Activated CD4-positive, alpha-beta T cell treated with anti-CD3 and anti-CD28 coated beads, Interleukin-2, amount 50 U/mL, for 4 hours (primary cell): ENCODE measurements at places on chromosomes 5 and 9.

GRCh38 chr5:149360272-149360671, 2.4 kb downstream of the PCYOX1L start:
- no peak for DNase-seq

- DNase-seq: no peak
Measured at GRCh38 chr5:88830567-88830966, 52.4 kb downstream of the MEF2C start.

DNA sequence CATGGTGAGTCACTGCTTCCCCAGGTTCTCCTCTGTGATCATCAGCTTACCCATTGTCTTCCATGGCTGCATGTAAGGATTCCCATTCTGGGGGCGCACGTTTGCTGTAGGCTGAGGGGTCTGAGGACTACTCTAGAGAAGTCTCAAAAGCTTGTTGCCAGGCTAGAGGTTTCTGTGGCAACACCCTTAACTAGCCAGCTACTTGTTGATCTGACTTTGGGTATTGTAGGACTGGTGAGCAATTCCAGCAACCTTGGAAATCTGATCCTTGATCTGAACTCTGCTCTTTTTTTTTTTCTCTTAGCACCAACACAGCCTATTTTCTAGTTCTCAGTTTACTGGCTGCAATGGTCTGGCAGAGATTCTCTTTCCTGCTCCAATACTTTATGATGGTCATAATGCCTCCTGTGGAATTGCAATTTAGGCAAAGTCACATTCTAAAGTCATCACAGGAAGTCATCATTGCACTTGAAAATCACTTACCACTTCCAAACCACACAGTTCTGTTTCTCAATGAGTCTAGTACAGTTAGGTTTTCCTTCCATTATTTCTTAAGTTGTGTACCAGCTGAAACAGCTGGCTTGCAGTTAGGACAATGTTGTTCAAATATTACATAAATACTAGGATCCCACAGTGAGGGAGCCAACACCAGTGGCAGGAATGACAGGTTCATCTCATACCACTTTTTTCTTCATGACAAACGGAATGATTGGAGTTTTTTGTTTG, 110.3 kb downstream of the SLC12A2 start:
- DNase-seq: no peak

DNA sequence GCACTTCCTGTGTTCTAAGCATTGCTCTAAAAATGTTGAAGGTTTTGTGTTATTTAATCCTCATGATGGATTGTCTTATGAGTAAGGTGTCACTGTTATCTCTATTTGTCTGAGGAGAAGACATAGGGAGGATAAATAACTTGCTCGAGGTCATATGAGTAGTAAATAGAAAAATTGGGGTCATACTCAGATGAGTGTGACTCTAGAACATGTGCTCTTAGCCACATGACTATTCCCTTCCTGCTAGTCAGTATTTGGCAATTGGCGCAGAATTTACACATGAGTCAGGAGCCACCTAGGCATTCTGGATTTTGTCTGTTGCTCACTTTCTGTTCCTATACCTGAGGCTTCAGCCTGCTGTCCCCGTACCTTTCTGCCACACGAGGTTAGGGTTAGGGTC, 234.6 kb upstream of the CD180 start:
- no peak for DNase-seq

DNA sequence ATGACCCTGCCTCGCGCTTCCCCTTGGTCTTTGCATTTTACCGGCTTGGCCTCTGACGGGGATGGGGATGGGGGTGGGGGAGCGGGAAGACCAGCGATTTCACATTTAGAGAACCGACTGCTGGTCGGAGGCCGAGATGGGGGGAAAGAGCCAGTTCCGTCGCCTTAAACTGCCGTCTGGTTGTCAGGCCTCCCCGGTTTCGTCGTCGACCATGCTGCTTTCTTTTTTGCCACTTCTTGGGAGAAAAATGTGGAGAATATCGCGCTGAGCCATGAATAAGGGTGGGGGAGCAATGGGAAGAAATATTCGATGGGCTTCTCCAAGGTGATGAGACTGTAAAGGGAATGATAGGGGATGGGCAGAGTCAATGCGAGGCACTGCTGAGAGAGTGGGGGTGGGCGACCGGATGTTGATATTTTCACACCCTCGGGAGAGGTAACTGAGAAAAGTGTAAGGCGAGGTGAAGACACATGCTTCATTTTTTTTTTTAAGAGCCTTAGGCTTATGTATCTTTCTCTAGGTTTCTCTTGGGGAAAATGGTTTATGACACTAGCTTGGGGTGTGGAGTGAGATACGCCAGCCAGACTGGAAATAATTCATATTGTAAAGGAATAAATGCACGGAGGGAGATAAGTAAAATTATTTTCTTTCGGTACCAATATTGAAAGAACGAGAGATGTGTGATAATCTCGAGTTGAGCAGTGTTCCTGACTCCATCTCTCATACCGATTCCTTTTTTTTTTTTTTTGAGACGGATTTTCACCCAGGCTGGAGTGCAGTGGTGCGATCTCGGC, 1.1 kb downstream of the KIF2A start:
- DNase-seq: peak; percentile 48

GRCh38 chr5:108637134-108637533, 110.6 kb upstream of the FER start:
- no peak for DNase-seq

DNA sequence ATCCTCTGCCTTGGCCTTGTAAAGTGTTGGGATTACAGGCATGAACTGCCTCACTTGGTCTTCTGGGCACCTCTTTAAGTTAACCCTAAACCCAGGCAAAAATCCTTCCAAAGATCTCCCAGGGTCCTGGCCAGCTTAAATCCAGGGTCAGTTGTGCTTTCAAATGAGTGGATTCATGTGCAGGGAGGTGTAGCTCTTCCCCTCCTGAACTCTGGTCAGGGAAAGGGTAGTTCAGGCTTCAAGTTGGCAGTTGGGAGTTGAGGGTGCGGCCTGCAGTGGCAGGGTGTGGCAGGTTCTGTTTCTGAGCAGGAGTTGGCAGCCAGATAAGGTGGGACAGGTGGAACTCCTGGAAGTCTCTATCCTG, 3.6 kb downstream of the HNRNPAB start:
- no peak for DNase-seq

DNA sequence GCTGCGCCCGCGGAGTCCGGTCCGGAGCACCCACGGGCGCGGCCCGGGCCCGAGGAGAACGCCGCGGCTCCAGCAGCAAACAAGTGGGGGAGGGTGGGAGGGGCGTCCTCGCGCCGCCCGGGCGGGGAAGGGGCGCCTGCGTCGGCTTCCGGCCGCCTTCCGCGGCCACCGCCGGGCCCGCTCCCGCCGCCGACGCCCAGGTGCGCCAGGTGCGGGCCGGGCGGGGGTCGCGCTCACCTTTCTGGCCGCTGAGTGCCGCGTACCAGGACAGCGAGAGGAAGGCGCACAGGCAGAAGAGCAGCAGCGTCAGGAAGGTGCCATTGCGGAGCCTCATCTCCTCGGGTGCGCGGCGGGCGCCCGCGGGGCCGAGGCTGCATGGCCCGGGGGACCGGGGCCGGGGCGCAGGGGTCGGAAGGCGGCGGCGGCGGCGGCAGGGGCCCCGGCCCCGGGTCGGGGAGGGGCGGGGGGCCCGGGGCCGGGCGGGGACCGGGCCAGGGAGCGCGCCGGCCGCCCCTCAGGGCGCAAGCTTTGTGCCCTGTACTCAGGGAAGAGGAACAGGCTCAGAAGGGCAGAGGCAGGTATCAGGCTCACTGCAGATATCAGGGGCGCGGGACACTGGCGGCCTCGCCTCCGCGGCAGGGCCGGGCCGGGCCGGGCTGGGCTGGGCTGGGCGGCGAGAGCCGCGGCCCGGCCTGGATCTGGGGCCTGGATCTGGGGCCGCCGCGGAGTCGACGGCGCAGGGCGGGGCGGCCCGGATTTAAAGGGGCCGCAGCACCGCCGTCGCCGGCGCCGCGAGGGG, at the start of gene MGAT4B:
Gene MGAT4B (minus strand): TSS at position 617 of the 799 bp plus-strand sequence. CDS start 283 bp downstream, at position 334.
- DNase-seq: peak; percentile 34

DNA sequence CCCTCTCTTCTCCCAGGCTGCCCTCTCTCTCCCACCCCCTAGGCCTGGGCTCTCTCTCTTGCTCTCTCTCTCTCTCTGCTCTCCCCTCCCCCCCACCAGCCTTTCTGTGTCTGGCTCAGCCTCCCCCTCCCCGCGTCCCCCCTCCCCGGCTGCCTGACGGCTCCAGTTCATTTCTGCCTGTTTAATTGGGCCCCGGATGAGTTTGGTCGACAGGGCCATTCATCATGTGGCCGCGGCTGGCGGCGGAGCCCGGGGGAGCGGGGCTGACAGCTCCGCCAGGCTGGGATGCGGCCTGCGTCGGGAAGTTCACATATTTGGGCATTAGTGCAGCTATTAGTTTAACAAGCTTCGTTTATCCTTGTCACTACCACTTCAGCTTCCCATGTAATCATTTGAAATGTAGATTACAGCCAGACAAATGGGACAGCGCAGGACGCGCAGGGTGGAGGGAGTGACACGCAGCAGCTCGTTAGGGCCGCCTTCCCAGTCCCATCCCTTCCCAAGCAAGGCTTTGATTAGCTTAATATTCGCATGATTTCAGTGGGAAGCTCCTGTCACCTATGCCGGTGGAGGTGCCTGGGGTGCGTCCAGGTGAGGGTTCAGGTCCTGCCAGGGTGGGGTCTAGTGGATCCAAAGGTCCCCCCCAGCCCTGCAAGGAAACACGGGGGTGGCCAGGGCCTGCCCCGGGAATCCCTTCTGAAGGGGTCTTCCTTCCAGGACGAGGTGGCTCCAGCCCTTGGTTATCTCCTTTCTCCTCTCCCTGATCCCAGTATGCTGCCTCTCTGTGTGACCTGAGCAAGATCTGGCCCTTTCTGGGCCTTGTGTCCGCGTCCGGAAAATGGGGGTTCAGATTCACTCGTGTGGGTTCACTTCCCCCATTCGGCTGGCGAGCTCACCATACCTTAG, 214.8 kb downstream of the PAX5 start:
- no peak for DNase-seq

- DNase-seq: peak; percentile 65
Measured at GRCh38 chr5:172932313-172933017, 26.8 kb upstream of the RPL26L1 start.

- DNase-seq: no peak
Measured at GRCh38 chr9:124551472-124552272, 44.5 kb upstream of the NR5A1 start.

- no peak for DNase-seq
Measured at GRCh38 chr9:84436386-84437109, 96.0 kb upstream of the SLC28A3 start.

DNA sequence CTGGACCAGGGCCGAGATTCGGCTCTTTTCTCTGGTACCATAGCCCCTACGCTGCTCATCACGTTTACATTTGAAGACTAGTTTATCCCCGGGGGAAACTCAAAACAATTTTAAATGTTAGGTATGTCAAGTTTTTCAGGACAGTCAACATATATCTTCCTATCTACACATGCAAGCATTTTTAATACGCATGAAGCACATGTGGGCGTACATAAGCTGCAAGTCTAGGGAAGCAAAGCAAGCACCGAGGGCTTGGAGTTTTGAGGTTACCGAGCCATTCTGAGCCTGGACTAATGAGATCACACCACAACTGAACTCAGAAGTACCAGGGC, 154.4 kb downstream of the AUH start:
- no peak for DNase-seq

GRCh38 chr5:53501054-53501453, 20.6 kb downstream of the FST start:
- no peak for DNase-seq

DNA sequence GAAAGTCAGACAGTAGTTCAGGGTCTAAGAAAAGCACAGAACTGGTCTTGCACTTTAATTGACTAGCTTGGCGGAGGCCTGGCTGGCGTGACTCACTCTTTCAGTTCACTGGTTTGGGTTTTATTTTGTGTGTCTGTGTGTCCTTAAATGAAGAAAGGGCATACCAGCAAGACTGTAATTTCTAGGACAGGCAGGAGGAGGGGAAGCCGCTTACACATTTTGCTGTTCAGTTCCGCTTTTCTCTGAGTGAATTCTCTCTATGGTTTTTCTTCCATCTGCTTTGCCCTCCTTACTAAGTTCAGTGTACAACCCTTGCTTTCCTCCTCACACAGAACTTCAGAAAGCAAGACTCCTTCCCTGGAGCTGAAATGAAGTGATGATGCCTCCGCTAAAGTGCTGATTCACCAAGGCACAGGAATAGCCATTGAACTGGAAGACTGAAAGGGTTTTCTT, 150.8 kb downstream of the MEF2C start:
- DNase-seq: no peak

DNA sequence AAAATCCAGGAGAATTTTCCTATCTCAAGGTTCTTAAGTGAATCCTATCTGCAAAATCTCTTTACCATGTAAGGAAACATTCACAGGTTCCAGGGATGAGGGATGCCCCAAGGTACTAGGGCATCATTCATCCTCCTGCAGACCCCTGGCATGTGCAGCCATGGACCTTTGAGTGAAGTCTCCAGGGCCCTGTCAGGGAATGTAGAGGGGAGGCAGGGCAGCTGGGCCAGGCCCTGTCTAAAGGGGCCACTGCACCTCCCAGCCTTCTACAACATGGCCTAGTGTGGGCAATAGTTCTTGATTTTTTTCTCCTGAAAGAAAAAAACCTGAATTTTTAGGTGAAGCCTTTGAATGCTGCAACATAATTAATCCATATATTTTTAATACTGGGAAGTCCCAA, 63.3 kb downstream of the SEMA4D start:
- DNase-seq: no peak

DNA sequence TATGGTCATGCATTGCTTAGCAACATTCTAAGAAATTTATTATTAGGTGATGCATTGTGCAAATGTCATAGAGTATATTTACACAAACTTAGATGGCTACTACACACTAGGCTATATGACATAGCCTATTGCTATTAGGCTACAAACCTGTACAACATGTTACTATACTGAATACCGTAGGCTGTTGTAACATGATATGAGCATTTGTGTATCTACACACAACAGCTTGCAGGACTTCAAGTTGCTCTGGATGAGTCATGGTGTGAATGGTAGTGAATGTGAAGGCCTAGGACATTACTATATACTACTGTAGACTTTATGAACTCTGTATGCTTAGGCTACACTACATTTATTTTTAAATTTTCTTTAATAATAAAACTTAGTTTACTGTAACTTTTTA, 107.2 kb upstream of the MAMDC2 start:
- DNase-seq: no peak

GRCh38 chr5:178287091-178287790, 54.6 kb upstream of the PHYKPL start:
- no peak for DNase-seq

GRCh38 chr9:22157276-22157675, 148.2 kb upstream of the CDKN2B start:
- DNase-seq: no peak

DNA sequence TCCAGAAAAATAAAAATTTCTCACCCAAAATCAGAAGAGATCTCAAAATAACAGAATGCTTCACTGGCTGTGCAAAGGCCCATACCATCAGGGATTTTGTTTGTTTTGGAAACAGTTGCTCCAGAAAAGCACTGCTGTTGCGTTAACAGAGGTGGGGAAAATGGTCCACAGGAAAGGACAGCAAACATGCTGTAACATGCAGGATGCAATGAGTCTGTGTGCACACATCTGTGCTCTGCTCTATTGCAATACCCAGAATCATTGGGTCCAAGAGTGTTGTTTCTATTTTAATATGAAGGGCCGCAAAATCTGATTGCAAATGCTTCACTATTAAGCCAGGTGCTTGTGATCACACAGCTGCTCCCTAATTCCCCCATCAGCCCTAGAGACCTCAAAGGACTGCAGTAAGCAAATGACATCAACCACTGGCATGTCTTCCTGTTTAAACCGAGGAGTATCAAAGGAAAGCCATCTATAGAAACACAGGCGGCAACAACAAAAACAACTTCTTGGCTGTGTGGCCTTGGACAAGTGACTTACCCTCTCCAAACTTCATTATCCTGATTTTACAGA, 141.0 kb downstream of the DCP2 start:
- no peak for DNase-seq
